ENCODE measurements at places on chromosomes 5 and 9.

DNA sequence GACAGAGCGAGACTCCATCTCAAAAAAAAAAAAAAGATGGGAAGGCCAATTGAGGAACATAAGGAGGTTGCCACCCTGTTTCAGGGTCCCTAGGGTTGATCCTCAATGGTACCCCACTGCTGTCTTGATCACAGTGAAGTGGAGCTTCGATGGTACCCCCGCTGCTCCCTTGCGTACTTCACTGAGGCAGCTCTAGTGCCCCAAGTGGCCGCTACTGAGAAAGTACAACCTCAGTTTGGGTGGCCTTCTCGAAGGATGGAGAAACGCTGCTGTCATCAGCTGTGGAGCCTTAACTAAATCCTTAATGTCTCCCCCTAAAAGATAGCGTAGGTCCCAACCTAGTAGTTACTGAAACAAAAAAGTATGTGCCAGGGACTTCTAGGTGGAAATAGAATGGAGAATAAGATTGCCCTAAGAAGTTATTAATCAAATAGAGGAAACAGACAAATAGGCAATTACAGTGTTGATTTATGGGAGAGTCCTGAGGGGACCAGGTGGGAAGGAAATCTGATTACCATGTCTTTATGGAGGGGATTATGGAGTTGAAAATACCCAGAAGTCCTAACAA lies 6.3 kb downstream of the TESK1 start:
- no peak for DNase-seq

GRCh38 chr9:90841213-90841612 lies 39.6 kb downstream of the SYK start:
- no peak for DNase-seq

DNA sequence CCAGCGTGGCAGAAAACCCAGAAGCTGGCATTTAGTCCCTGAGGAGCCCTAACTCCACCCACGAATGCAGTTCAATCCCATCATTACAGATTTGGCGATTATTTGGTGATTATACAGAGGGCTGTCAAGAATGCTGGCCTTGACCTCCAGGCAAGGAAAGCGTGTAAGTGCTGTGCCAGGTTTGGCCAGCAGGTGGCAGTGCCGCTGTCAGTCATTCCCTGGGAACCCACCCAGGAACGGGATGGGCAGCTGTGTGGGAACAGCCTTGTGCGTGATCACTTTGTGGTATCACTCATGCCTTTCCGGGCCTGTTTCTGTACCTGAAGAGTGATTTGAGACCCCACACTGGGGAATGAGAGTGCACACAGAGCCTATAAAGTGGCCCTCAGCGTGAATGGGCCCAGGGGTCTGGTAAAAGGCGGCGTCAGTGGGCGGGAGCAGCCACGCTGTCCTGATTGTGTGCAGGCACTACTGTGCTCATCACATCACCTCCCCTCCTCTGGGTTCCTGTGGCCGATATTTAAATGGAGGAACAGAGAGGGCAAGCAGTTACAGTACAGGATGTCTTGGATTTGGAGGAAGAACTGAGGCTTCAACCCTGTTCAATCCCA lies 215.6 kb downstream of the ROR2 start:
- no peak for DNase-seq

DNA sequence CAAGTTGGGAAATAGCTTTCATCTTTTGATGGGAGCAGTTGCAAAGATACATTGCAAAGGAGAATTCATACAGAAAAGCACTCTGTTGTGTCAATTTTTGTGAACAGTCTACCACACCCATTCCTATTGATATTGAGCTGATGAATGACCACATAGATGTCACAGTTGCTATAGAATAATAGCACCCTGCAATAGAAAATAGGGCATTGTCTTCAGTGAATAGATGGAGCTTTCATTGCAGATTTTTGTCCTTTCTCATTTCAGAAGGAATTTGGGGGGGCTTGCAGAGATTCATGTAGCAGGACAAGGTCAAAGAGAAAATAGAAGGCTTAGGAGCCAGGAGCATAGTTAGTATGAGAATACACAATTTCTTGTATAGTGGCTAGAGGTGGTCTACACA lies 237.9 kb downstream of the TMEM38B start:
- DNase-seq: no peak

DNA sequence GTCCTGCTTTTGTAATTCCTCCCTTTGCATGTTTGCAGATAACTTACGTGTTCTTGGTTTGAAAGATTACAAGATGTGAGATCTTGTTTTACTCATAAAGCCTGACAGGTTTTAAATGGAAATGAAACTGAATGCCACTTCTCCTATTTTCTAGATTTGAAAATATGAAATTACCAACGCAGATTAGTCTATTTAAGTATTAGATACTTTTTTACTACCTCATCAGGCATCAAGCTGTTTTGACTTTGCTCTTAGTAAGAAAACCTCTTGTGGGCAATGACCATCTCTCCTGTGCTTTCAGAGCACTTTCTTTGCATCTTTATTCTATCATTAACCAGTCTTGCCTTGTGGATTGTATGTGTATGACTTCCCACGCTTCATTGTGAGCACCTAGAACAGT lies 3.5 kb downstream of the DMXL1 start:
- no peak for DNase-seq

DNA sequence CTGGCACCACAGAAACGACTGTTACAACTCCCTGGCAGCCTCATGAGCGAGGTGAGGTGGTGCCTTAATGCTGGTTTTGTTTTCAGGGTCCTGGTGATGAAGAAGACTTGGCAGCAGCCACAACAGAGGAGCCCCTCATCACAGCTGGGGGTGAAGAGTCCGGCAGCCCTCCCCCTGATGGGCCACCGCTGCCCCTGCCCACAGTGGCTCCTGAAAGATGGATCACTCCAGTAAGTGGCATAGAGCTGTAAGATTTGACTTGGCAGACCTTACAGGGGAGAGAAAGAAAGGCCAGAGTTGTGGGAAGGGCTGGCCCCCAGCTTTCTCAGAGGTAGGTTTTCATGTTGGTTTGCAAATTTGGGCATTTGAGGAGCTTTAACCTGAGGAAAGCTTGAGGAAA lies 72.2 kb downstream of the COL15A1 start:
- no peak for DNase-seq

DNA sequence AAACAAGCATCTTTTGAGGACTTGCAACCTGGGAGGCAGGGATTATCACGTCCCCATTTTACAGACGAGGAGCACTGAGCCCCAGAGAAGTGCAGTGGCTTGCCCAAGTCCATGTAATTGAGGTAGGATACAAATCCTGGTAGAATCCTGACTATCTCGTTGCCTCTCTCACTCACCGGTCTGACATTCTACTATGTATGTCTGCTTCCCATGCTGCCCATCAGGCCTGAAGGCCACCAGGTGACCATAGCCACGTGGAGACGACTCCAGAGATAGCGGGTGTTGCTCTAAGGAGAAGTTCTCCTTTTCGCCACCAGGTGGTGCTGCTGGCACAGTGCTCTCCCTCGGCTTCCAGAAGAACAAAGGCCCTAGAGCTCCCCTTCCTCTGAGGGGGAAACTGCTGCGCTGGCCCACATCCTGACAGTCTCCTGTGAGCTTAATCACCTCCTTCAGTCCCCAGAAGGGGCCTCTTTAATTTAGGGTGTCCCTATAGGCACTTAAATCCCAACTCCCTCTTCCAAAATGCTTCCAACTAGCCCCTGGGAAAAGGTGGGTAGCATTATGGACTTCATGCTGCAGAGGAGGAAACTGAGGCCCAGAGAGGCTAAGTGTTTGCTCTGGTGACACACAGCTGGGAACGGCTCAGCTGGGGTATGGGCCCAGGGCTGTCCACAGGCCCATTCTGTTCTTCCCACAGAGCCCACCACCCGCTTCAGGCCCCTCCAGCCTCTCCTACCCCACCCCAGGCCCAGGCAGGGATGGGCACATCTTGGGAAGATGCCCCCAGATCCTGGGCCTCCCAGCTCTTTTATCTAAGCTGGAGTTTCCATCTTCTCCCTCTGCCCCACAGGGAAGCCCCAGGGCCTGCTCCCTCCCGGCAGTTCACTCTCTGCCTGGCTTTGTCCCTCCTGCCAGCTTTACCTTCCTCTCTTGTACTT lies 6.4 kb downstream of the SLC34A1 start:
- peak; percentile 61 for DNase-seq

DNA sequence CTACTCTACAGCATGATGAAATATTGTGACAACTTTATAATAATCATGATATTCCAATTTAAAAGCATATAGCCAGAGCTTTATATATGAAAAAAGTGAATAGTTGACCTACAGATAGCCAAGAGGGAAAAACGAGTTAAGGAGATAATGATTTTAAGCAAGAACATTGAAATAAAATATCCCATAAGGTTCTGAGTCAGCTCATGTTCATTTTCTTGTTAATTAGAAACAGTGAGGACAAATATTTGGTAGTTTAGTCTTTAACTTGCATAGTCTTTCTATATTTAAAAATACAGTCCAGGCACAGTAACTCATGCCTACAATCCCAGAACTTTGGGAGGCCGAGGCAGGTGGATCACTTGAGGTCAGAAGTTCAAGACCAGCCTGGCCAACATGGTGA lies 55.8 kb upstream of the CDH6 start:
- DNase-seq: no peak

GRCh38 chr9:36100532-36100931 lies 36.0 kb upstream of the GLIPR2 start:
- DNase-seq: no peak

DNA sequence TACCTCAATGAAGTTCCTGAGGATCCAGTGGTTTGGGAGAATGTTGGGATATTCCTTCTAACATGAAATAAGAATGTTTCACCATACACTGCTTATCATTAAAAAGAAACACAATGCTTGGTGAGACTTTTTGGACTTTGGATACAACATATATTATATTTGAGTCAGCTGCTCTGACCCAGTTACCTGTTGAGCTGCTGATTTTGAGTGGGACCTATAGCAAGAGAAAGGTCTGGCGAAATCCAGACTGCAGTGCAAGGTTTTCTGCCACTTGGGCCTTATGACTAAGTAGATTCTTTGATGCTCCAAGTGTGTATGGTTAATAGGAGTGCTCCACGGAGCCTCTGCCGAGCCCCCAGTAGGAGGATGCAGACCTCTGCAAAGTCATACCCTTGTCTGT lies 10.0 kb upstream of the RALGPS1 start:
- no peak for DNase-seq

DNA sequence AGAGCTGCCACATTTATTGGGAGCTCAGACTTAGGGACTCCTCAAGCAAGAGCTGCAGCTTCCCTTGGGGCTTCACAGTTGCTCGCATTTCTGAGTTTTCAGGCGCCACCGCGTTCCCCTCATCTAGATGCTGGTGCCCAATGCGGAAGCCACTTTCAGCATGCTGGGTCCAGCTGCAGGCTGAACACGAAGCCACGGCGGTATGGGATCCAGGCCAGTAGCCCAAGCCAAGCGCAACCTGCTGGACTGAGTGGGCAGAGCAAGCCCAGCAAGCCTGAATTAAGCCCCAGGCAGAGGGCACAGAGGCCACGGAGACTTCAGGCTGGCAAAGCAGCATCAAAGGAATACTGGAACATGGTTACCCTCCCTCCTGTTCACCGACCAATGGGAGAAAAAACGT lies 391.5 kb downstream of the HTR1A start:
- no peak for DNase-seq

DNA sequence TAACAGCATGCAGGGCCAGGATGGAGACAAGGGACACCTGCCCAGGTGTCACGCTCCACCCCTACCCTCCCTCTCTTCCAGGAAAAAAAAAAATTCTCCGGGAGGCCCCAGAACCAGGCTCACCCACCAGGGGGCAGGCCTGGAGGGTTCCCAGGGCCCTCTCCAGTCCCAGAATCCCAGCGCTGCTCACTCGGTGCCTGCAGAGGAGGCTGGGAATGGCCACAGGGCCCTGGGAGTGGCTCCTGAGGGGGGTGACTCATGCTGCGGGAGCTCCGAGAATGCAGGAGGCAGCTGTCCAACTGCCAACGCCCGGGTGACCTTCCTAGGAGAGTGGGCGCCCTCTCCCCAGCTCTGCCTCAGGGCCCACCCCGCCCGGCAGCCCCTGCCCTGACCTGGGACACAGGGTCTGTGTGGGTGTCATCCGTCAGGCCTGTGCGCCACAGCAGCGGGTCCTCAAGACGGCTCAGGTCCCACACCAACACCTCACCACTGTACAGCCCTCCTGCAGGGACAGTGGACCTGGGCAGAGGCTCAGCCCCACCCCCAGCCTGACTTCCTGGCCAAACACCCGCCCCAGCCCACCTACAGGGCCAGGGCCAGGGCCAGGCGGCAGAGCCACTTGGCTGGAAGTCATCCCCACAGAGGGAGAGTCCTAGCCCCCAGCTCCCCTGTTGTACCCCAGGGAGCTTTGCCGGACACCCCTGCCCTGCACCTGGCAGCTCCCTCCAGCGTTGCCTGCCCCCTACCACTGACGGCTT lies 21.2 kb downstream of the DYNC2I2 start:
- no peak for DNase-seq

GRCh38 chr9:4097515-4097914 lies 202.4 kb downstream of the GLIS3 start:
- no peak for DNase-seq

- DNase-seq: no peak
Measured at GRCh38 chr5:2718115-2718514, 33.4 kb downstream of the IRX2 start.

DNA sequence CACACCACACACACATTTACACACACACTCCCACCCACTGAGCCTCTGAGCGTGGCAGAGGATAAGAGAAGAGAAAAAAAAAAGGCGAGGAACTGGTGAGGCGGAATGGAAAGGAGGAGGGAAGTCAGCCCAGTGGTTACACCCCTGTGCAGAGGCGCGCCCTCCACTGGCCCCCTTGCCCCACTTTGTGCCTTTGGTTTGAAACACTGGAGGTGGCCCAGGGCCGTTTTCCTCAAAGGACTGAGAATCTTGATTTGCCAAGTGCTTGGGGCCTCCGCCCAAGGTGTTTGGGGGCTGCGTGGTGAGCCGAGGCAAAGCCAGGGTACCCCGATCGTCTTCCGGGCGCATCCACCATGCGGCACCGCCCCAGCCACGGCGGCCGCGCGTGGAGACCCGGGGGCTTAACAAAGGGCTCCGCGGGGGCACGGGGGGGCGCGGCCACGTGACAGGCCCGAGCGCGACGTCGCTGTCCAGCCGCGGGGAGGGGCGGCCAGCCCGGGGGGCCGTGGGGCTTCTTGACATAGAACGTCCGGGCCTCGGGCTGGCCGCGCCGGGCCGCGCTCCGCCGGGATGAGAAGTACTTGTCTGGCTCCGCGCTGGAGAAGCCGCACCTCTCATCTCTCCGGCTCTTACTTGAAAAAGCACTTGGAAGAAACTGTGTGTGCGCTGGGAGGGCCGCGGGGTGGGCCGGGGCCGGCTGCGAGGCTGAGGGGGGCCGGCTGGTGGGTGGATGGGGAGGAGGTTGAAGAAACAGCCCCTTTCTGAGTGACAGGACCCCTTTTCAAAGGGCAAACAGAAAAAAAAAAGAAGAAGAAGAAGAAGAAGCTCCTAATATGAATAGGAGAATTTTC lies 21.0 kb downstream of the NR2F1 start:
- no peak for DNase-seq

Measured in GM12864 (cell line).